ENCODE measurements at places on chromosomes 1 and 21.

DNA sequence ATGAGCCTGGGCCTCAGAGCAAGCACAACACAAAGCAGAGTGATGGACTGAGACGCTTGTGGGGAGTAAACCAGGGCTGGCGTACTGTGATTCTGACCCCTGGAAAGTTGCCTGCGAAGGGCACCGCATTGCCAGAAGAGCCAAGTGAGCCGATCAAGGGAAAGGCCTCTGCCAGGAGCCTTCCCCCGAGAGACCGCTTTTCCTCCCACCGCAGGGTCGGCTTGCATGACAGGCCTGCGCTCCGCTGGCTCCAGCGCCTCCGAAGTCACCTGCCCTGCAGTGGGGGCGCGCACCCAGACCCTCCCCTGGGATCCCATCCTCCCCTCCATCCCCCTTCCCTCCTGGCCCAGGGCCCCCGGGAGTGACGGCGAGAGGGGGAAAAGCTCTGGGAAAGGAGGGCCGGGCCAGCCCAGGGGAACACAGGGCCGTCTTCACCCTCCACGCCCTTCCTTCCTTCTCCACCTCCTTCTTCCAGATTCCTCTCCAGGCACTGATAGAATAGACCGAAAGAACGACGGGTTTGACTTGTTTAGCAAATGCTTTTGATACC lies 165.0 kb downstream of the TRIM33 start:
- no peak for DNase-seq

- DNase-seq = peak; percentile 44
Measured at GRCh38 chr1:204828352-204828850, 42.3 kb upstream of the NFASC start.

GRCh38 chr1:50959303-50959912 lies 659 bp downstream of the FAF1 start:
- peak; percentile 27 for DNase-seq

GRCh38 chr1:170267317-170267716 lies 121.6 kb downstream of the NTMT2 start:
- DNase-seq = no peak

Data from mucosa of gallbladder (tissue), 1 donor.